ENCODE measurements at places on chromosomes 6 and 20.

DNA sequence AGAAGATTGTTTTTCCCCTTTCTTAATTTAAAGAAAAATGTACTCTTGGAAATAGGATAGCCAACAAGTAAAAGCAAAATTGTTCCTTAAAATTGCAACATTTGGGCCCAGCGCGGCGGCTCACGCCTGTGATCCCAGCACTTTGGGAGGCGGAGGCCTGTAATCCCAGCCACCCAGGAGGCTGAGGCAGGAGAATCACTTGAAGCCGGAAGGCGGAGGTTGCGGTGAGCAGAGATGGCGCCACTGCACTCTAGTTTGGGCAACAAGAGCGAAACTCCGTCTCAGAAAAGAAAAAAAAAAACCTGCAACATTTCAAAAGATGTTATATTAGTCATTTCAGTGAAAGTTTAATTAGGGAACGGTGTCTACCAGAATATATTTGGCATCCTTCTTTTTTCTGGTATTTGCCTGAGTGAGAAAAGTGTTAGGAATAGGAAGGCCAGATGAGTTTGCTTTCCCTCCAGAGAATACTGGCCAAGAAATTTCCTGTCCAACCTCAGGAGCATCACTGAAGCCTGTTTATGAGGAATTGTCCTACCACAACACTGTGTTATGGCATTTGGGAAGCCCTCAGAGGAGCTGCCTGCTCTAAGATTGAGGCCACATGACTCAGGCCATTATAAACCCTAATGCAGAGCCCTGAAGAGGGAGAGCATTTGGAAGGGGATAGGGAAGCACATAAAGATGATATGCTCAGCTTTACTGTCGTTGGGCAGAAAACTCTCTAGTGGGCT lies 1.2 kb upstream of the GJA1 start:
- DNase-seq = no peak

GRCh38 chr6:3803627-3804468 lies 45.3 kb upstream of the FAM50B start:
- DNase-seq = no peak

- no peak for DNase-seq
These were observed 5.4 kb downstream of the SMAP1 start for GRCh38 chr6:70673054-70673453.

- no peak for DNase-seq
These were observed 315.3 kb upstream of the SLC35B3 start for GRCh38 chr6:8750627-8751026.

DNA sequence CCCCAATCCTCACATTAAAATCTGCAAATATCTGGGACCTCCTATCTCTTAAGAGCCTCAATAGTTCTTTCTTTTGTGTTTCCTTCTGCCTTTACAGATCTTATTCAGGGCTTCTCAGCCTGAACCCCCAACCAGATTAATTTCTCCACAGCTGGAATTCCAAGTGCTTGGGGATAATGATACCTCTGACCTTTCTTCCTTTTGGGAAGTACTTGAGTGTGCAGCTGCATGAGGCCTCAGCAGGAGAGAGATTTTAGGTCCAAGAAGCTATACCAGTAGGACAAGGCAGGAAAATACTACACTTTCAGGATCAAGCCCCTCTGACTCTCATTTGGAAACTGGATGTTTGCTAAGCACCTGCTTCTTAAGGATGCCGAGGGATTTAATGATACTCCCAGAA lies 2.6 kb downstream of the PHF20 start:
- no peak for DNase-seq

- no peak for DNase-seq
These were observed 140.3 kb downstream of the CEP57L1 start for GRCh38 chr6:109235481-109236038.

- no peak for DNase-seq
These were observed 60.1 kb upstream of the AKIRIN2 start for GRCh38 chr6:87762116-87762515.

- DNase-seq = no peak
These were observed 54.0 kb downstream of the TRAF3IP2 start for GRCh38 chr6:111551521-111552231.

DNA sequence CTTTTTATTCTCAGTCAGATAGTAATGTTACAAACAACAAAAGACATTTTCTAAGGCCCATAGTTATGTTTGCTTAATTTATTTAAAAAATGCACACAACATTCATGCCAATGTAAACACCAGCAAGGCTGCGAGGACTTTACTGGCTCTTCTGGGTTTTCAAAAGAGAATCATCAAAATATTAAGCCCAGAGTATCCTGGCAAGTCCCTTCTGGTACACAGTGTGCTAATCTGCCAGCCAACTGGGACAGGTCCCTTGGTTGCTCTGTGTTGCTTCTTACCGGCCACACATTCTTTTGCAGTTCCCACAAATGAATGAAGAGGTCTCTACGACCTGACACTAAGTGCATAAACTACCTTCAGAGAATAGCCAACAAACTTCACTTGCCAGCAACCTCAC lies 42.6 kb upstream of the SPDEF start:
- no peak for DNase-seq

DNA sequence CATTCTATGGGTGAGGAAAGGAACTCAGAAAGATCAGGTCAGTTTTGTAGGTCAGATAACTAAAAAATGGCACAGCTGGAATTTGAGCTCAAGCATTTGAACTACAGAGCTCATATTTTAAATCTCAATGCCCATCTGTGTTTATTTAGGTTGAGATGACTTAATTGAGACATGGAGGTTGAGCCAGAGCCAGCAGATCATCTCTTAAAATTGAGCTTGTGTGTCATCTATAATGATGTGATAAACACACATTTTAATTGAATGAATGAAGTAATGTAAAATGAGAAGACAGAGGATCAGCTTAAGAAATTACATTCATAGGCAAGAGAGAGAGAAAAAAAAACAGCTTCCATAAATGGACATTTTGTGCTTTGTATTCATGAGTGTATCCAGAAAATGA lies 3.7 kb downstream of the MANEA start:
- no peak for DNase-seq
